ENCODE measurements at places on chromosomes 4 and X.
A peak's percentile ranks its signal among the peaks of the same experiment; 100 is the strongest.

GRCh38 chrX:17414839-17415238 is 39.8 kb downstream of the NHS start:
- DNase-seq = no peak

DNA sequence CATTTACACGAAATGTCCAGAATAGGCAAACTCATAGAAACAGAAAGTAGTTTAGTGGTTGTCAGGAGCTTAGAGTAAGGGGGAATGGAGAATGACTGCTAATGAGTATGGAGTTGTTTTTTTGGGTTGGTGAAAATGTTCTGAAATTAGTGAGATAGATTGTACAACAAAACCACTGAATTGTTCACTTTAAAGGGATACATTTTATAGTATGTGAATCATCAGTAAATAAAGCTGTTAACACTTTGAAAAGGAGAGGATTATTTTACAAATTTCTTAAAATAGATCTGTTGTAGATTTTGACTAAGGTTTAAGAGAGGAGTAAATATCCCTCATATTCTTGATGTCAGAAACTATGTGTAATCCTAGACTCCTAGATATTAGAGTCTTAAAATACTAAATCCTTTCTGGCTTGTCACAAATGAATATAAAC is 82.7 kb downstream of the RAPGEF2 start:
- DNase-seq = no peak

DNA sequence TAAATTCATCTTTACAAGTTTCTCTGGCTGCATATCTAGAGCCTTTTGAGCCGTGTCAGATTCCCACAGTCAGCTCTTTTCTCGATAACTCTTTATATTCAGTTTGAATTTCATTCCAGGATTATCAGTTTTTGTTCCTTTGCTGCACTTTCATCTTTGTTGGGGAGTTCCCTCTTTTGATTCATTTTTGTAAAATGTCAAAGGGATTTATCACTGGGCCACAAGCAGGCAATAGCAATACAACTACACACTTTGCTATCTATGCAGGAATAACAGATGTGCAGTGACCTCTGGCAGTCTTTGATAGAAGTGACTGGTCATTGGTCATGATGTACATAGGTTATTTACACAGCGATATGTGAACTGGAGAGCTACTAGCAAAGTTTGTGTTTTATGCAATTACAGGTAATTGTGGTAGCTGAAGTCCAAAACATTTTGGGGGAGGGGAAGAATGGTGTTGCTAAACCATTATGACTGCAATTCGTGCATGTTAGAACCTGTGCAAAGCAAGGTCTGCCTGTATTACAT is 43.8 kb downstream of the HPGDS start:
- DNase-seq = no peak

- DNase-seq = no peak
Observed at GRCh38 chrX:136780763-136781162, at the start of gene ARHGEF6. Gene ARHGEF6, minus strand, starts transcription at chrX:136780932. Its CDS starts 50 bp downstream, at chrX:136780882.

GRCh38 chrX:53000447-53001135 is 42.3 kb upstream of the FAM156A start:
- DNase-seq = no peak

GRCh38 chr4:31075969-31076368 is 355.8 kb downstream of the PCDH7 start:
- DNase-seq = no peak

DNA sequence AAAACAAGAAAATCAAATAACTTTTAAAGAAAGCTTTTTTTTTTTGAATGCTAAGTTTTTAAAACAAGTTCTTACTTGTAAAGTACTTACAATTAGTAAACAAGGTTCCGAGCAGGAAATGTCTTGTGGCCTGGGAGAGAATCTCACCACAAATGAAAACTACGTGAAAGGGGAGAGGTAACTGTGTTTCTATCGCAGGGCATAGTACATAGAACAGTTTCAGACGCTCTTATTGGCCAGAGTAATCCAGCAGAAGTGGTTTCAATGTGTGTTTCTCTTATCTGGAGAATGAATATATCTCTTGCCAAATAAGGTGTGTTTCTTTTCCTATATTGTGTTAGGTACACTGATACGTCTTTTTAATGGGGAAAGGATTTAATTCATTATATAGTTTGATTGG is at the start of gene PLAC8:
Gene PLAC8 (minus strand): TSS at position 154 of the 400 bp plus-strand sequence. CDS start 6,808 bp downstream, outside the sequence.
- no peak for DNase-seq

DNA sequence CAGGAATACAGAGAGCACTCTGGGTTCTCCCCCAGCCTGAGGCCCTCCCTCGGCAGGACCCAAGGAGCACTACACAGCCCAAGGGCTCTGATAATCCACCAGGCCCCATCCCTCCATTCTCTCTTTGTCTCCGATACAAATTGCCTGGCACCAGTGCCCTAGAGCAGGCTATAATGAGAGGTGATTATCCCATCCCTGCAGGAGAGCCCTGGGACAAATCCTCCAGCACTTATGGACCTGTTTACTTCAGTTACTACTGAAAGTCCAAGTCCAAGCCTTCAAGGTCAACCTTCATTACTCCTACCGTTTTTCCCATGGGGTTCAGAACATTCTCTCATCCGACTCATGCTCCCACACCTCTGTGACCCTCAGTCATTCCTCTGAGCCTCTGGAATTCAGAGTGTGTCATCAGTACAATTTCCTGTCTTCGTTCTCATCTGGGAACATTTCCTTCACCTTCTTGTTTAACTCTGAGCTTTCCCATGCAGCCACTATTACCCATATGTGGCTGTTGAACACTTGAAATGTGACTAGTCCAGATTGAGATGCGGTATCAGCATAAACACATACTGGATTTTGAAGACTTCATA is 299.0 kb downstream of the RAPGEF2 start:
- DNase-seq = no peak

DNA sequence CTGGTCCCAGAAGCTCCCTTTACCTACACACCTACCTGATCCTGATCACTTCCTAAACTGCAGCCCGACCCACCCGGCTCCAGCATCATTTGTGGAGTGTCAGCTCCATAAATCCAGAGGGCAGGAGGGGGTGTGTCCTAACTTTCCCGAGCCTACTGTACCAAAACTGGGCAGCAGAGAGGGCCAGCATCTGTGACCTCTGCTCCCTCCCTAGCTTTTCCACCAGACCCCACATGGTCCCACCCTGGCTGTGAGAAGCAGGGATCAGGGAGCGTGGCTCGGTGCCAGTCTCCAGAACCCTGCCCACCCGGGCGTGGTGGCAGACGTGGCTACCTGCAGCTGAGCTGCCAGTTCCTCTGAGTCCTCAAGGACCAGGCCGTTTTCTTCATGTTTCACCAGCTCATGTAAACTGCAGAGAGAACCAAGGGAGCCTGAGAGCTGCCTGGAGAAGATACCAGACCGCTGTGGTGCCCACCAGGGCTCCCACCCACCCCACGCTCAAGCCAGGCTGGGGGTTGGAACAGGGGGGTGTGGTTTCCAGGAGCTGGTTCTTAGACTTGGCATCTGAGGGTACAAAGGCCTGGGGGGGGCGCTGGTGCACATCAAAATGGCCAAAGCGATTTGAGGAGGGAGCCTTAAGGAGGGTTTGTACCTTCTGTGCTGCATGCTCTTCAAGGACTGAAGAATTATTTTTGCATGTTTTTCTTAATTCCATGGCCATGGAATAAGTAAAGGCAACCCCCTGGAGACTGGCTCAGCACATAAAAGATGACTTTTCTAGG is 76.7 kb upstream of the DRD5 start:
- DNase-seq = no peak

- DNase-seq = no peak
Observed at GRCh38 chr4:80918004-80918403, 112.5 kb upstream of the BMP3 start.

DNA sequence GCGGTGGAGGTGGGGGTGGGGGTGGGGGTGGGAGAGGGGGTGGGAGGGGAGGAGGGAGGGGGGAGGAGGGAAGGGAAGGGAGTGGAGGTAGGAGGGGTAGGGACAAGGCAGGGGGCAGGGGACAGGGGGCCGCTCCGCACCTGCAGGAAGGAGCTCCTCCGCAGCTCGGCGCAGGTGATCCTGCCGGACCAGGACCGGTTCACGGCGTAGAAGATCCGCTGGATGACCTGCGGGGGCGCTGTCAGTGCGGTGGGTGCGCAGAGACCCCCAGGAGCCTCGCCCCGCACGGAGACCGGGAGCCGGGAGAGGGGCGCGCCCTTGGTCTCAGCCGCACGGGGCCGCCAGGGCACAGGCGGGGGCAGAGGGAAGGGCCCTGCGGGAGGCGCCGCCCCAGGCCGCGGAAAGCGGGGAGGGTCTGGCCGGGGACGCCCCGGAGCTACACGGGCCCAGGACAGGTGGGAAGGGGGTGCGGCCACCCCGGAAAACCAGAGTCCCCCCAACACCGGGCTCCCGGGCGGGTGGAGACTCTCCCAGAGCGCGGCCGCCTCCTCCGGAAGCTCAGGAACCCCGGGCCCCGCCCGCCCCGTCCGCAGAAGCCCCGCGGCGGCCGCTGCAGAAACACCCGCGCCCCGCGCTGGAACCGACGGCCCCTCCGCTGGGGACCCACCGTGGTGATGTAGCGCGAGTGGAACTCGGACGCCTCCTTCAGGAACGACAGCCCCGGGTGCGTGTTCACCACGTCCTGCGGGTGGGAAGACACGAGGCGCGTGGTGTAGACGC is 27.6 kb upstream of the GTPBP6 start:
- no peak for DNase-seq

GRCh38 chr4:112199041-112199440 is 32.5 kb upstream of the AP1AR start:
- DNase-seq = no peak

DNA sequence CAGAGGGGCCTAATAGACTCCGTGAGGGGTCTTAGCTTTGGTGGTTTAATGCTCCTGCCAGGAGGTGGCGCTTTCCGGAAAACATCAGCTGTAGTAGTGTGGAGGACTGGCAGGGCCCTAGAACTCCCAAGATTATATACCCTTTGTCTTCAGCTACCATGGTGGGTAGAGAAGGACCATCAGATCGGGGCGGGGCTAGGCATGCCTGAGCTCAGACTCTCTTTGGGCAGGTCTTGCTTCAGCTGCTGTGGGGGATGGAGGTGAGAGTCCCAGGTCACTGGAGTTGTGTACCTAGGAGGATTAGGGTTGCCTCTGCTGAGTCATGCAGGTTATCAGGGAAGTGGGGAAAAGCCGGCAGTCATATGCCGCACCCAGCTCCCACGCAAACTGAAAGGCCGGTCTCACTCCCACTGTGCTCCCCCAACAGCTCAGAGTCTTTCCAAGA is 63.0 kb upstream of the AGA start:
- DNase-seq = no peak

DNA sequence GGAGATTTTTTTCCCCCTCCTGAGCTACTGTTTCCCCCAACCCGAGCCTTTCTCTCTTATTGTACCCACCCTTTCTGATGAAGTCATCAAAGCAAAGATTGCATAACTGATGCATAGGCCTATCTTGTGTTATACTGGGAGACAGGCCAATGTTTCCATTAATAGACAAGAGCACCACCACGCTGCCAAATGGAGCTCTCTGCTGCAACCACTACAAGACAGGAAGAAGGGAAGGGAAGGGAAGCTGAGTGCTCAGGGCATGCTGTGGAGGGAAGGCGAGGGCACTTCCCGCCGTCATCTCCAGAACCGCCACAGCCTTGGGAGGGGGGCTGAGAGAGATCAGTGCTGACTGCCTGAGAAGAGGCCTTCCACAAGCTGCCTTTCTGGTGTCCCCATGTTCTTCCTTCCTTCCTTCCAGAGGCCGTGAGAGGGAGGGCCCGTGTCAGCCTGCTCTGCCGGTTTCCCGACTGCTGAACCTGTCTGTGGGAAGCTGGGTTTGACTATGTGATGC is 75.0 kb downstream of the MGST2 start:
- peak; percentile 43 for DNase-seq

GRCh38 chr4:6907658-6908191 is 1.9 kb upstream of the TBC1D14 start:
- DNase-seq = no peak

GRCh38 chr4:18529482-18529881 is 507.9 kb upstream of the LCORL start:
- no peak for DNase-seq
